Glomerular endothelial cell (primary cell): ENCODE measurements at places on chromosomes 2 and 18. TPM values are rescaled to one million over a fixed set of nuclear protein-coding genes. Genes with fewer than 3 reads are reported as not detected.

DNA sequence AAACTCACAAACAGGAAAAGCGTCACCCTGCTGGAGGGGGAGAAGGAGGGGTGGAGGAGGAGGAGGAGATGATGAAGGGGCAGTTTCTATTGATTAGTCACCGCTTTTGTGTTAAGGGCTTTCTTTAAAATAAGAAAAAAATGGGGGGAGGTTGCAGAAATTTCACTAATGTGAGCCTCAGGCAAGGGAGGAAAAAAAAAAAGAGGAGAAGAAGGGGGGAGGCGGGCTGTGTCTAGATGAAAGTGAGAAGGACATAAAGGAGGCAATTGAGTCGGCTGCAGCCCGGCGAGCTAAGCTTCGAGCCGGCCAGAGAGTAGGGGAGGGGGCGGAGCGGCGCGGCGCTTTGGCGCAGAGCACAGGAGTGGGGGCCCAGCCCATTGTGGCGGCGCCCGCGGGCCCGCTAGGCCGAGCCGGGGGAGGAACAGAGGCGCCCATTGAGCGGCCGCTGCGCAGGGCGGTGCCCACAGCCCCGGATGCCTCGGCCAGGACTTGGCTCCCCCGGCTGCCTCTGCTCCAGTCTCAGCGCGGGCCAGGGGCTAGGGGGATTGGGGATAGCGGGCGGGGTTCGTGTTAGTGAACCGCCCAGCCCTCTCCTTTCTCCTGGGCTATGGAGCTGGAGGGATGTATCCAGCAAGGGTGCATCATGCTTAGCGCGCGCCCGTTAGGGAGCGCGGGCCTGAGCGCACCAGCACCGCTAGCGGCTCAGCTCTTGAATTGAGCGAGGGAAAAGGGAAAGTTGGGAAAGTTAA, 7.9 kb downstream of the PAX3 start:
- DNase-seq, result no peak

The ZSWIM2 gene
- total RNA-seq, result 0.12 TPM in 1 of 2 replicates, not detected in the other

DNA sequence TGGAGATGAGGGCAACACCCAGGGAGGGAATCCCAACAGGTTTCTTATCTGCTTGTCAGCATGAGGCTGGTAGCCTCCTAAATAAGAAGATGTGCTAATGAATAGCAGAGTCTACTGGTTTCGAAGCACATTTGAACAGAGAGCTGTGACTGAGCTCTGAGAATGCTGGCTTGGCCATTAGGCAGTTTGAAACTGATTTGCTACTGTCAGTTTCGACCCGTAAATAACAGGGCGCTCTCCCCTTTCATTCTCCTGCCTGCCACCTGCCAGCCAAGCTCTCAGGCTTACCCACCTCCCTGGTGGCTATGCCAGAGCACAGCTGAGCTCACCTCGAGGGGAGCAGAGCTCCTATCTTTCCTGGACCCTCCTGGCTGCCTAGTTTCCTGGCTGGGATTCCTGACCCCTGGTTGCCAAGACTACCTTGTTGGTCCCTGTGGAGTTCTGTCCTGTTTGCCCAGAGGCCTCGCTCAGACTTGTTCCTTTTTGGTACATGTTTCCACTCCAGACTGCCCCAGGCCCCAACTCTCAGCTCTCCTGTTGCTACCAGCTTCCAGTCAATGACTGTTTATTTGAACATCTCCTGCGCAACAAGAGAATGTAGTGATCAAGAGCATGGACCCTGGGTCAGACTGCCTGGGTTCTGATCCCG, 102.3 kb upstream of the ALPP start:
- DNase-seq, result no peak

DNA sequence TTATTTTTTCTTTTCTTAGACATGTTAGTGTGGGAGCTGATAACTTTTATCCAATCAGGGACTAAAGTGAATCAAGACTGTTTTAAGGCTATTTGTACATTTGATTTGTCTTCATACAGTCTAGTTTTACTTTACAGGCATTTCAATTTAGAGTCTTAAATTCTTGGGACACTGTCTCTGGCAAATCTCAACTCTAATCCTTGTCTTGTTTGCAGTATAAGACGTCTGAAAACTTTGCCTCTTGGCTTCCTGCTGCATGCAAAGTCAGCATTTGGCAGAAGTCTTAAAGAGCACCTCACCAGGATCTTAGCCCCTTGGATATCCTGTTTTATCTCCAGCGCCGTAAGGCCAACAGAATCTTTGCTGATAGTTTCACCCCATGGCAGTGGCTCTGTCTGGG, 30.3 kb downstream of the SPOPL start:
- DNase-seq, result no peak

- DNase-seq, result no peak
Measured at GRCh38 chr18:28059861-28060260, 117.1 kb downstream of the CDH2 start.

DNA sequence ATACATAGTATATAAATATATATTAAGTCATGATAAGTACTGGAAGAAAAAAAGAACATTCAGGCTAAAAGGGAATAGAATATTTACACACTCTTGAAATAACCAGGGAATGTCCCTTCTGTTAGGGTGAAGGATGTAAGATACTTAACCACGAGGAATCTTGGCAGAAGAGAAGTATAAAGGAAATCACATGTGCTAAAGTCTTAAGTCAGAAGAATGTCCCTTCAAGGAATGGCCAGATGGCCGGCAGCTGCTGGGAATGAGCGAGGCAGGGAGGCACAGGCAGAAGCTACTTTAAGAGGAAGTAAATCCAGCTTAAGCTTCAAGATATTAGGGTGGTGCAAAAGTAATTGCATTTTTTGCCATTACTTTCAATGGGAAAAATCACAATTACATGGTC, 5.5 kb downstream of the CCDC102B start:
- no peak for DNase-seq

- DNase-seq, result no peak
Measured at GRCh38 chr18:57122936-57123510, 23.9 kb upstream of the BOD1L2 start.

- DNase-seq, result no peak
Measured at GRCh38 chr2:102770506-102770905, 8.7 kb downstream of the TMEM182 start.

DNA sequence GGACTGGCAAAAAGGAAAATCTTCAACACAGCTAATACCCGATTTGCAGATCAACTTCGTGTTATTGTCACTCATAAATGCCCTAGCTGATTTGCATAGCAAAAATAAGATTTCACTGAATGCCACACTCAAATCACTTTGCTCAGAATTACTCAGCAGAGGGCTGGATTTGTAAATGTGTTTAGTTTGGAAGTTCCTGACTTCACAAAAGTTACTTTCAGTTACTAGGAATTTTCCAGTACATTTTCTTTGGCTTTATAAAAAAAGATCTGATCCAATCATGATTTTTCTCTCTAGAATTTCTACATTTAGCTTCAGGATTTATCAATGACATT, 433.3 kb upstream of the ID2 start:
- DNase-seq, result no peak

DNA sequence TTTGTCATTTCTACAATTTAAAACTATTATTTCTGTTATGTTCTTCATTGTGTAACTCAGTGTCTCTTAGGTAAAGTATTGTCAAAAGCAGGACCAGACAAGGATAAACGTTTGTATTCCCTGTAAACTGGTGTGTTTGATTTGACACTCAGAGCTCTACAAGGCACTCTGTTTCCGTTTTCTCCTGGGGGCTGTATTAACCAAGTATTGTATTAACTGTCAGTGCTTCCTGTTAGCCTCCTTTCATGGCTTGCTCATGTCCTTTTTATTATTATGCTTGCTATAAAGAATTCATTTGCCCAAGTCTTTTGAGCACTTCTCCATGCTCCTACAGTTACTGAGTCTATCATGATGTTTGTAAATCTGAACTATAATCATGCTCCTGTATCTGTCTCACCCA, 323.7 kb downstream of the LPIN1 start:
- no peak for DNase-seq

DNA sequence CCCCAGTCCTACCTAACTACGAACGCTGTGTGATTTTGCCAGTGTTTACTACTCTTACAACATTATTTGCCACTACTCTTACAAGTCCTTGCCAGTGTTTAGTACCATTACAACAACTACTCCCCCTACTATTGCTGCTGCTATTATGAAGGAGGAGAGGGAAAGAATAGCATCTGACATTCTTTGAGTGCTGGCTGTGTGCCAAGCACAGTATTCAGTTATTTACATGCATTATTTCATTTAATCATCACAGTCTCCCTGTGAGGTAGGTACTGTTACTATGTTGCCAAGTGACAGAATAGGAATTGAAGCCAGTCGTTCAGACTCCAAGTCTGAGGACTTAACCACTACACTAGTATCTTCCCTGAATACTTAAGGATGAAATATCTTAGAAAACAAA, 185.9 kb upstream of the FOSL2 start:
- DNase-seq, result peak; percentile 45

- no peak for DNase-seq
Measured at GRCh38 chr2:59182249-59182648, 941.1 kb upstream of the FANCL start.

The CXCR1 gene
- total RNA-seq, result not detected in 2 replicates

The POMC gene
- total RNA-seq, result 0.58 and 2.8 TPM in 2 replicates

GRCh38 chr2:63613391-63613901, 24.7 kb downstream of the MDH1 start:
- no peak for DNase-seq

- no peak for DNase-seq
Measured at GRCh38 chr2:133324150-133324561, 244.1 kb downstream of the NCKAP5 start.

The MAB21L4 gene
- not detected in 2 replicates for total RNA-seq

- no peak for DNase-seq
Measured at GRCh38 chr2:223621901-223622300, 19.7 kb upstream of the SCG2 start.

The AQP12B gene
- not detected in 2 replicates for total RNA-seq

DNA sequence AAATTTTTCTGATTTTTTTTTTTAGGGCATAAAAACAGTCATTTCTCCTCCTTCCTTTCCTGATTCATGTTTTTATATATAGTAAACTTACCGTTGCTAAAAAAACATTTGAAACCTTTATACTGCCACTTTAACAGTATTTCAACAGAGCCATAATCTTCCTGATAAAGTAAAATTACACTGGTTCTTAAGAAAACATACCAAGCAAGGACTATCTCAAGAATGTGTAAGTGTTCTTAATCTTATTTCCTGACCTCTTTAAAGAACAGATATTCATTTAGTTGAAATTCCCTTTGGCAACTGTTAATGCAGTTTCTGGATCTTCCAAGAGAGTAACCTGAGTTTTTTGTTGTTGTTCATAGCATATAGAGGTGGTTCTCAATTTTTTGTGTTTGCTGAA, 26.6 kb upstream of the COLEC12 start:
- no peak for DNase-seq

DNA sequence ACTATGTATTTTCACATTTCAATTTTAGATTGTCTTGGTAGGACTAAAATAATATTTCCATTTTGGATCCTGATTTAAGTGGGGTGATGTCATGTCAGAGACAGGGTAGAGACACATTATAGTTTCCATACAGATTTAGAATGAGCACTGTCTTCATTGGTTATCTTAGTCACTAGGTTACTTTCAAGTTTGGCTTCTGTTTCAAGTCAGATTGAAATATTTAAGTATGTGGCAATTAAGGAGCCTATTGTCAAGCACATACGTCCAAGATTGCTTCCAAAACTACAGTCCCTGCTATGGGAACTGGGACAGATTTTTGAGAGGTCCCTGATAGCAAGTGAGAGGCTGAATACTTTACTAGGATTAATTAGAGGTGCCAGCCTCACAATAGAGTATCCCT, 89.2 kb upstream of the FAM117B start:
- DNase-seq, result no peak

The MFSD6 gene
- total RNA-seq, result 9.3 and 12.4 TPM in 2 replicates

GRCh38 chr2:98912957-98913915, 22.8 kb downstream of the CRACDL start:
- DNase-seq, result no peak

DNA sequence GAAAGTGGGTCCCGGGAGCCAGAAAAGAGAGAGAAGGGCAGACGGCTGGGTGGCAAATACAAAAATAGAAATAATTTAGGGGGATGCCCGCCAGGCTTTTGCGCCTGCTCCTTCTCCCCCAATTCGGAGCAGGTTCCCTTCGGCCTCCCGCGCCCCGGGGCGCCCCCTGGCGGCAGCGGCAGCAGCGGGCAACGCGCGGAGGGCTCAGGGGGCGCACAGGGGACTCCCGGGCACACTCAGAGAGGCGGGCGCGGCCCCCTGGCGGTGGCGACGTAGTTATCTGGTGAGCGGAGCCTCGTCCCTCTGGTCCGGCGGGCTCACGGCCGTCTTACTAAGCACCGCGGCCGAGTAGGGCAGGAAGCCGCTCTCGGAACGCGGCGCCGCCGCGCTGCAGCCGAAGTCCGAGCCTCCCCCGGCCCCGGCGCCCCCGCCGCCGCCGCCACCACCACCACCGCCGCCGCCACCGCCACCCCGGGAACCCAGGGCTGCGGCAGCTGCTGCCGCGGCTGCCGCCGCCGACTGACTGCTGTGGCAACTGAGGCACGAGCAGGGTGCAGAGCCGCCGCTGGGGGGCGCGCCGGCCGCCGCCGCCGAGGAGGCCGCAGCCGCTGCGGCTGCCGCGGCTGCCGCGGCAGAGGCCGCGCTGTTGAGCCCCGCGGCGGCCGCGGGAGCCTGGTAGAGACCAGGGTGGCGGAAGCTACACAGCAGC, 3.8 kb downstream of the EVX2 start:
- no peak for DNase-seq

DNA sequence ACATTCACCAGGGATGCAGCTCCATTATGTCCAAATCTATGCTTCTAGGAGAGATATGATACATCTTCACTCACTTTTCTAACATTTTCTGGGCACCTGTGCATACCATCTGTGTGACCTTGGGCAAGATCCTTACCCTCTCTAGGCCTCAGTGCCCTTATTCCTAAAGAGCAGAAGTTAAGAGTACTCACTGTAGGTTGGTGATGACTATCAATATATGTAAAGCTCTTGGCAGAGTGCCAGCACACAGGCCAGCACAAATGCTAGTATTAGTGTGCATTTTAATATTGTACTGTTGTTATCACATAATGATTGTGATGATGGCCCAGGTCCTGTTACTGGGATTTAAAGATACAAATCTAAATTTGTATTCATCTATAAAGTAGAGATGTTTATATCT, 199.2 kb downstream of the RAD51AP2 start:
- DNase-seq, result no peak

- no peak for DNase-seq
Measured at GRCh38 chr2:159855143-159855542, 57.1 kb upstream of the CD302 start.

The SLC11A1 gene
- 0.05 TPM in 1 of 2 replicates, not detected in the other for total RNA-seq

The SERPINB12 gene
- not detected in 2 replicates for total RNA-seq

GRCh38 chr2:86671337-86671981, 47.8 kb upstream of the RNF103 start:
- DNase-seq, result peak; percentile 22
